ENCODE measurements at places on chromosomes 3 and 15.

DNA sequence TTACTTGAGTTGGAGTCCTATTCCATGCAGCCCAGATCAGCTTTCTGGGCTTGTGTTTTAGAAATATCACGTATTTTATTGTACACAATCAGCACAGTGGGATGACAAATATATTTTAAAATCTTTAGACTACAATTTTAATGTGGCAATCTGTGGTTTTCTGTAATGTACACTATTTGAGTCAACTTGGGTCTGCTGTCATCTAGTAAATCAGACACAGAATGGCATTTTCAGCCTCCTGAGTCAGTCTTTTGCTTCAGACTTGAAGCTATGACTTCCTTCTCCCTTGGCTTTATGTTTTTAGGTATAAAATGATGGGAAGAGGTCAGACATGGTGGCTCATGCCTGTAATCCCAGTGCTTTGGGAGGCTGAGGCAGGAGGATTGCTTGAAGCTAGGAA lies 232.1 kb downstream of the NECTIN3 start:
- no peak for DNase-seq

DNA sequence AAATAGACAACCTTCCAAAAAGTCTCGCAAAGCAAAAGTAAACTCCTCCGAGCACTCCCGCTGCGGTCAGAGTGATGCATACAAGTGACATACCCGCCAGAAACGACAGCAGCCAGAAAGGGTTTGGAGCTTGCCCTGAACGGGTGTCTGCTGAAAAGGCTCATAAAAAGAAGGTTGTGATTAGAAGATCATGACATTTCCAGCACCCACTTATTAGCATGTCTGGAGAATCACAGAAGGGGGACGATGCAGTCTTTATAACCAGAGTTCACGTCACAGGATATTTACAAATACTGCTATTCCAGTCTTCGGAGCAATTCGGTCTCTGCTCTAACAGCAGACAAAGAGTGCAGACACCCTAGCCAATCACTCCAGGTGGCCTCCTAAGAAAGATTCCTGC lies 59.1 kb upstream of the FRMD4B start:
- DNase-seq: no peak

GRCh38 chr3:159486580-159486979 lies 502.1 kb upstream of the IL12A start:
- peak; percentile 15 for DNase-seq

DNA sequence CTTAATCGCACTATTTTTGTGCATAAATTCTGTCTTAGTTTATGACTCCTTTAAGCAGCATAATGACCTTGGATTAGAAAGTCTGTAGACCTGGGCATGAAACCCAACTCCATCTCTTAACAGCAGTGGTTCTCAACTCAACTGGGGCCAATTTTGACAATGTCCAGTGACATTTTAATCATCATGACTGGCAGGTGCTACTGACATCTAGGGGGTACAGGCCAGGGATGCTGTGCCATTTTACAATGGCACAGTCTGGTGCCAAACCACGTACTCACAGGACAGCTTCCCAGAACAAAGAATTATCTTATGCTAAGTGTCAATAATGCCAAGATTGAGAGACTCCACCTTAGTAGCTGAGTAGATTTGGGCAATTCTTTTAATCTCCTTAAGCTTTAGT lies 405.0 kb downstream of the NTRK3 start:
- DNase-seq: no peak

GRCh38 chr3:396293-396692 lies 199.7 kb downstream of the CHL1 start:
- DNase-seq: no peak

GRCh38 chr3:22608721-22609120 lies 594.4 kb upstream of the UBE2E2 start:
- DNase-seq: no peak

- DNase-seq: no peak
These were observed 19.0 kb downstream of the THBS1 start for GRCh38 chr15:39599871-39600270.

GRCh38 chr3:197283045-197283444 lies 15.4 kb downstream of the DLG1 start:
- no peak for DNase-seq

- DNase-seq: no peak
These were observed 108.8 kb downstream of the DLG1 start for GRCh38 chr3:197189623-197190022.

DNA sequence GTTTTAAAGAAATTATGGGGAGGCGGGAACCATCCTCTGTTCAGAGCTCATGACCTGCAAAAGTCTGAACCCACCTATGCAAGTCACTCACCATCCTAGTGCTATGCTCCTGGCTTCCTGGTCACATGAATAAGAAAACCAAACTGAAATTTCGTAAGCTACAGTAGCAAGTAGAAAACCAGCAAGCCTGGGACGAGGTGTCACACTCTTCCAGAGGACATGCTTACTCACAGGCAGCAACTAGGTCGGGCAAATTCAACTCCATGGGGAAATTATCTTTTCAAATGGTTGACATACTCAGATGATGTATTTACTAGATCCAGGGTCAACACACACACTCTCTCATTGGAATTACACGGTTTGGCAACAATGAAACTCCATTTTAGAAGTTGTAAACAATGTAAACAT lies 31.3 kb downstream of the LDHAL6B start:
- no peak for DNase-seq

GRCh38 chr3:14426305-14426620 lies 23.9 kb downstream of the SLC6A6 start:
- no peak for DNase-seq

DNA sequence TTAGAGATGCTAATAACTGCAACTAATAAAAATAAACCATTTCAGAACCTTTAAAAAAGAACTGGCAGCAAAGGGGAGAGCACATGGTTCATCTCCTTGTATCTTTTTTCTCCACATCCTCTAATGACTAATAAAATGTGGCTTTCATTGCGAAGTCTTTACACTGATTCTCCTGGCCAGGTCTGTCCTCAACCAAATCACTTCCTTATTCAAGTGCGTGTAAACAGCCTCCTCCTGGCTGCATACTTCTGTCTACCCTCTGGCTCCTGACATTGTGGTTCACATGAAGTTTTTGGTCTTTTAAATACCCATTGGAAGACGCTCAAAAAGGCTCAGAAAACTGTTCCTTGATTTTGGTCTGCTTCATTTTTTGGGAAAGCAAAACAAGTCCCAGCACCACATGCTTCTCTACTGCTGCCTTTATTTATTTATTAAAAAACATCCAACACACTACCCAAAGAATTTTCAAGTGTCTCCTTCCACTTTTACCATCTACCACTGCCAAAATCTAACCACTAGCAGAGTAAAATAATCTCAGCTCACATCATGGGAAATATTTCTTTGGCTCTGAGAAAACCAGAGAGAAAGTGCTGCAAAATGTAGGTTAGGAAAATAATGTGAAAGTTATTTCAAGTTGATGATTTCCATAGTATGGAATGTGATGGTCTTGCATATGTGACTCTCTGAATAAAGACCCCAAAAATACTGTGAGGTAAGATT lies 85.1 kb downstream of the EFL1 start:
- no peak for DNase-seq

- DNase-seq: no peak
These were observed 34.0 kb upstream of the ACTL6A start for GRCh38 chr3:179528772-179529171.

DNA sequence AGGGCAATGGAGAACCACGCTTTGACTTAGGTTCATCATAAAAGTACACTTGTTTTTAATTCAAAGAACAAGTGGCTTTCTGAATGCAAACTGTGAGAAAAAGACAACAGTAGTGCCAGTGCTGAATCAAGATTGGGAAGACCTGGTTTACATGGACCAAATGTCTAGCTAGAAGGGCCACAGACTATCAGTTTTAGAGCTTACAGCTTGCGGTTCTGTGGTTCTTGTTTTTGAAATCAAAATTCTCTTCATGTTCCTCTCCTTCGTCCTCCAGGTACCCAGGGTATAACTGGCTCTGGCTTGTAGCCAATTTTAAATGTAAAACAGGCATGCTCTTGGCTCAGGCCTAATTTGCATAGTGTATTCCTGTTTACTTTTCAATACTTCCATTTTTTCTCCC lies 124.6 kb downstream of the TGFBR2 start:
- DNase-seq: no peak

DNA sequence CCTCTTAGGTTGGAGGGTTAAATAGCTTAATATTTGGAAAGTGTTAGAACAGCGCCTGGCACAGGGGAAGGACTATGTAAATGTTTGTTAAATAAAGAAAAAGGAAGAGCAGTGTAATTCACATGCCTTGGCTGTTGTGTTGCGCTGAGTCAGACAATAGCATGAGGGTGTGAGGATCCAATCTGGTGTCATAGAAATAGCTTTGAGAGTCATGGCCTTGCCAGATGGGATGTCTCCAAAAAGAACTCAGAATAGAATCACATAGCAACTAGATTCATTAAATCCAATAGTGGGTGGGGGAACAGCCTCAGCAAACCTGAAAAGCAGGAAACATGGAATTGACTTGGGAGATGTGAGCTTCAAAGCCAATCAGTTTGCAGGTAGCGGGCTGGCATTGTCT lies 3.9 kb upstream of the RBSN start:
- DNase-seq: no peak

GRCh38 chr3:138437281-138437680 lies 2.9 kb downstream of the ESYT3 start:
- no peak for DNase-seq

- DNase-seq: peak; percentile 37
These were observed 297.3 kb downstream of the MECOM start for GRCh38 chr3:169365993-169366915.

DNA sequence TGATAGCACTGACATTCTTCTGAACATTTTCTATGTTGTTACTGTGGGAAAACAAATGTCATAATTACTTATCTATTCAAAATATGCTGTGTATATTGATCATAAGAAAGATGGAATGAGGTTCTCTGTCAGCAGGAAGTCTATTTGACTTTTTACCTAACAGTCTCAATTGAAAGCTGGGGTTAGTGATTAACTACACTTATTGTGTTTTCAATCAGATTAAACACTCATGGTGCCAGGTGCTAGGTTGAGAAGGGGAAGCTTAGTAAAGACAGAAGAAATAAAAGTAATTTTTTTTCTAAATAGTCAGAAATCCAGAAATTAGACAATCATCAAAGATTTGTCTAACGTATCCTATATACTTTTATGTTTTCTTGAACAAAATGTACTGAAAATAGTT lies 281.0 kb upstream of the NR2E3 start:
- DNase-seq: no peak

- DNase-seq: no peak
These were observed 5.4 kb upstream of the CFAP91 start for GRCh38 chr3:119697394-119697793.

- DNase-seq: no peak
These were observed 235.8 kb downstream of the SUCLG2 start for GRCh38 chr3:67418426-67419217.

Measured in SW480 (cell line).